ENCODE measurements at places on chromosomes 7 and 10.

DNA sequence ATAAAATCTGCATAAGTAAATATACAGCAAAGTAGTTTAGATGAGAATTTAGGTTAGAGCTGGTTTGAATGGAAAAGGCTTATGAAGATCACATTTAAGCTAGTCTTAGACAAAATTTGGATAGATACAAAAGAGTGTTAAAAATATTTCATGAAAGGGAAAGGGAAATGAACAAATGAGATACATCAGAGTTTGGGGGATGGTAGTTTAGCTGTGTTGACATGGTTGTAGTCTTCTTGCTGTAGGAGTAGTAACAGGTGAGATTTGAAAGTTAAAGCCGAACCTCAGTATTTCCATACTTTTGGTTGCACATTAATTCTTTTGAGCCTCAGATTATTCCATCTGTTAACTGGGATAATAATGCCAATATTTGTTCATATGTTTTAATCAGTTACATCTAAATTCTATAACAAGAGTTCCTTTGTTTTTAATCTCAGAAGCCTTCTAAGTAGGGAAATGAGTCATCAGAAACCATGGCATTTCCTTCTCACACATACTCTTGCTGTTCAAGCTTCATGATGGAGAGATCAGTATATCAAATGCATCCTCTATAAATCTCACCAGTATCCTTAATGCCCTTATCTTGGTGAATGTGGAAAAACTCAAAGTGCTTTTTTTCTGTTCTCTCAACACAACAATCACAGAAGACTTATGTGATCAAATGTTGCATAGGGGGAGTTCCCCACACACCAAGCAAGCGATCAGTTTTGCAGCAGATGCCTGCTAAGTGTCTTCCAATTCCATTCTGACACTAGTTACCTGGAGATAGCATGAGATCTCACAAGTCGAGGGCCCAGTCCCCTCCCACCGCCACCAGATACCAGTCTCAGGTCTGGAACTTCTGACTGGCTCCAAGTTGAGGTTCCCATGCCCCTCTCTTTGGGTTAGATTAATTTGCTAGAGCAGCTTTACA is 84.7 kb downstream of the MAPK8 start:
- no peak for DNase-seq

- DNase-seq = no peak
Measured at GRCh38 chr10:74623786-74624185, 202.6 kb upstream of the KAT6B start.

- DNase-seq = no peak
Measured at GRCh38 chr7:150631084-150631826, 930 bp downstream of the GIMAP6 start.

- DNase-seq = no peak
Measured at GRCh38 chr7:64636386-64636785, 29.5 kb upstream of the ZNF107 start.

DNA sequence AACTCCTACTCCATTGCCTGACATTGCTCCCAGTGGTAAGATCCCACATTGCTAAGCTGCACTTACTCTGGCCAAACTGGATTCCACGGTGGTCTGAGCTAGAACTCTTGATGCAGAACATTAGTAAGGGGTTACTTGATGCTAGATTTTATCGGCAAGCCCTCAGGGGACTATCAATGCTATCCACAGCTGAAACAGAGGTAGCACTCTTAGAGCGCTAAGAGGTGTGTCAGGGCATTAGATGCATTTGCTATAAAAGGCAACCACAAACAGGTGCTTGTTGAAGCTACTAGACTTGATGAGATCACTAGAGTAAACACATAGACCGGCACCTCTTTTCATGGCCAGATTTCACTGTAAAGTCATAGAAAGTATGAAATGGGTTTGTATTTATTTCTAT is 116.3 kb downstream of the MDFIC start:
- no peak for DNase-seq

GRCh38 chr10:113264333-113265131 is 288.3 kb upstream of the HABP2 start:
- no peak for DNase-seq

GRCh38 chr7:120436487-120437060 is 163.6 kb downstream of the KCND2 start:
- no peak for DNase-seq

- DNase-seq = no peak
Measured at GRCh38 chr7:101882595-101883564, 65.5 kb downstream of the CUX1 start.

- no peak for DNase-seq
Measured at GRCh38 chr10:17394854-17395253, 59.5 kb downstream of the ST8SIA6 start.

All from left hindlimb (tissue), 1 donor.